Peyer's patch (tissue), 4 donors: ENCODE measurements at places on chromosomes 4 and X. TPM values are rescaled to one million over a fixed set of nuclear protein-coding genes. Genes with fewer than 3 reads are reported as not detected.

GRCh38 chr4:10074767-10075105 is 41.9 kb downstream of the WDR1 start:
- H3K36me3 ChIP-seq = no peaks in the 10 kb centered on the region
- H3K4me1 ChIP-seq = no peaks in the 10 kb centered on the region
- H3K4me3 ChIP-seq = no peak overlapping the region

DNA sequence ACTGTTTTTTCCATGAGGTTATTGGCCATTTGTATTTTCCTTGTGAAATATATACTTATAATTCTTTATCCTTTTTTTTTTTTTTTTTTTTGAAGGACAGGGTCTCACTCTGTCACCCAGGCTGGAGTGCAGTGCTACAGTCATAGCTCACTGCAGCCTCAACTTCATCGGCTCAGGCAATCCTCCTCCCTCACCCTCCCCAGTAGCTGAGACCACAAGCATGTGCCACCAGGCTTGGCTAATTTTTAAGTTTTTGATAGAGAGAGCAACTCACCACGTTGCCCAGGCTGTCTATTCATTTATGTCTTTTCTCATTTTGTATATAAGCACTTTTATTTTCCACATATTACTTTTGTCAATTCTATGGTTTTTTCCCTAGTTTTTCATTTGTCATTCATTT is 16.8 kb downstream of the RBPJ start:
- no peak for DNase-seq
- H3K4me1 ChIP-seq = no peaks in the 10 kb centered on the region
- H3K36me3 ChIP-seq = no peaks in the 10 kb centered on the region
- no peak overlapping the region for H3K27ac ChIP-seq

DNA sequence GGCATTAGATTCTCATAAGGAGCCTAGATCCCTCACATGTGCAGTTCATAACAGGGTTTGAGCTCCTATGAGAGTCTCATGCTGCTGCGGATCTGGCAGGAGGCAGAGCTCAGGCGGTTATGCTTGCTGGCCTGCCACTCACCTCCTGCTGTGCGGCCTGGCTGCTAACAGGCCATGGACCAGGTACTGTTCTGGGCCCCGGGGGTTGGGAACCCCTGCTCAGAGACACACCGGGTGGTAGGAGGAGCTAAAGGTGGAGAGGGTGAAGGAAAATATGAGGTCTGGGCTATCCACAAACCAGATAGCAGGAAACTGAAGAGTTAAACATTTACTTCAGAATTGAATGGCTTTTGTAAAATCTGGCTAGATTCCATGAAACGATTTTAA is 5.9 kb upstream of the F11 start:
- H3K4me3 ChIP-seq = no peak overlapping the region
- H3K27me3 ChIP-seq = no peaks in the 10 kb centered on the region
- no peak overlapping the region for H3K27ac ChIP-seq
- peaks cover 6% of the 10 kb centered on the region for H3K36me3 ChIP-seq
- DNase-seq = no peak

DNA sequence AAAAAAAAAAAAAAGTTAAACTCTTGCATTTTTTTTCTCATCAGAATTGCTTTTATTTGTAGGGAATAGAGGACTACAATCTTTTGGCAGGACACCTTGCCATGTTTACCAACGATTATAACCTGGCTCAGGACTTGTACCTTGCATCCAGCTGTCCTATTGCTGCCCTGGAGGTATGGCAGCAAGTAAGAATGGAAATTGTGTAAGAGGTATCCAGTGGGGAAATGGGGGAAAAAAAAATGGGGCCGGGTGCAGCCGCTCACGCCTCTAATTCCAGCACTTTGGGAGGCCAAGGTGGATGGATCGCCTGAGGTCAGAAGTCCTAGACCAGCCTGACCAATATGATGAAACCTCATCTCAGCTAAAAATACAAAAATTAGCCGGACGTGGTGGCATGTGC is 49.8 kb downstream of the WDR19 start:
- no peak overlapping the region for H3K4me3 ChIP-seq
- no peak for DNase-seq
- H3K27ac ChIP-seq = no peak overlapping the region
- H3K4me1 ChIP-seq = no peaks in the 10 kb centered on the region
- H3K36me3 ChIP-seq = no peaks in the 10 kb centered on the region
- H3K27me3 ChIP-seq = no peaks in the 10 kb centered on the region

DNA sequence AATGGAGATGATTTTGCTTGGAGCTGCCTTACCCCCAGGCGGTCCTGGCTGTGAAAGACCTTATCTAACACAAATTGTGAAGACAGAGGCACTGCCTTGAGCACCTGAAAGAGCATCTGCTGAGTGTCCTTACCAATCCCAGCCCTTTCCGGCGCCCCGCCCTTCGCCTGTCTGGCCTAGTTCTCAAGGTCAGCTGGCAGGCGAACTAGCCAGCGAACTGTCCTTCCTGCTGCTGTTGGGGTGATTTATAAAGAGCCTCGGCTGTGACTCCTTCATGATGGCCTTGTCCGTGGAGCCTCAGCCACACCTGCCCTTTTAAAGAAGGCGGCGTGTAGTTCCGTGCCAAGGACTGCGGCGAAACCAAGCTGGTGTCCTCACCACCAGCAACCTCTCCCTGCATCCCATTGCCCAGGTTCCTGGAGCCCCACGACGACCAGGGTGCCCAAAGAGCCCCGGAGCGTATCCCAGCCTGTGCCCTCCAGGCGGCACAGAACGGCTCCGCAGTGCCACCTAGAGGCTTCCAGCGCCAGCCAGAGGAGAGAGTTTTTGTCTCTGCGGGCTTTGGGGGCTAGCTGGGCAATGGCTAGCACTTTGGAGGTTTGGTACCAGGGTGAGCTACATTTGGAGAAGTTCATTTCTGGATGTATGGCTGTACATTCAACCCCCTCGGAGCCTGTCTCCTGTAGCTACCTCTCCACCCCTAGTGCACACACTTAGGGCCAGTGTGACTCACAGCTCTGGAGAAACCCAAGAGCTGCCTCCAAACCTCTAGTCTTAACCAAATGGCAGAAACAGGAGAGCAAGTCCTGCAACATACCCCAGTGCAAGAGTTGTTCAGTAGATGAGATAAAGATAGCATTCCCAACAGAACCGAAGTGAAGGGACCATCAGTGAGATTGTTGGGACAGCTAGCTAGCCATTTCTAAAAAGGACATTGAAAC is 36.8 kb upstream of the VMA21 start:
- no peaks in the 10 kb centered on the region for H3K27me3 ChIP-seq
- H3K4me3 ChIP-seq = no peak overlapping the region
- peak; percentile 49 for DNase-seq
- no peak overlapping the region for H3K27ac ChIP-seq
- no peaks in the 10 kb centered on the region for H3K36me3 ChIP-seq

PRDM8 gene
- 0.95 TPM for total RNA-seq

CT45A10 gene
- total RNA-seq = not detected

FAM184B gene
- not detected for total RNA-seq
